Kidney (tissue), 22 donors: ENCODE measurements at places on chromosomes 2 and 18. TPM values are rescaled to one million over a fixed set of nuclear protein-coding genes. Genes with fewer than 3 reads are reported as not detected.

GRCh38 chr2:10778724-10779115, 33.9 kb downstream of the PDIA6 start:
- DNase-seq = no peak

Gene RNU2-63P
- not detected for polyA plus RNA-seq

GRCh38 chr18:66428795-66429194, 175.1 kb downstream of the CDH19 start:
- DNase-seq = no peak

- DNase-seq = no peak
These were observed at the start of gene LYG2 for GRCh38 chr2:99255491-99256318. LYG2 (minus strand) TSS chr2:99255666; CDS start chr2:99254260, 1,406 bp downstream.

DNA sequence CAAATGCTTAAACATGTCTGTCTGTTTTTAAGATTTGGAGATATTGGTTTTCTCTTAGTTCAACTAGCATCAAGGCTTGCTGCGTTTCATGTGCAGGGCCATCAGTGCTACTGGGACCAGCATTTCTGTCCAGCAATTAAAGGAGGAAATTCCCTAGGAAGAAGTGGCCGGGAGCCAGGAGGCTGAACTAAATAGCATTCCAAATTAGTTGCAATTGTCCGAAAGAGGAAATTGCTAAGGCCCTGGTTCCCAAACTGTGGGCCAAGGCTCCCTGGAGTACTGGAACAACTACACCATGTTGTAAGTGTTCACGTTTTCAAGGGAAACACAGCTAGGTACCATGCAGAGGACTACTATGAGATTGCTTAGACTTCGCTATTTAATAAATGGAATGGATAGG, 257.9 kb downstream of the PTPRM start:
- no peak for DNase-seq

Gene UGT1A5
- polyA plus RNA-seq = not detected

DNA sequence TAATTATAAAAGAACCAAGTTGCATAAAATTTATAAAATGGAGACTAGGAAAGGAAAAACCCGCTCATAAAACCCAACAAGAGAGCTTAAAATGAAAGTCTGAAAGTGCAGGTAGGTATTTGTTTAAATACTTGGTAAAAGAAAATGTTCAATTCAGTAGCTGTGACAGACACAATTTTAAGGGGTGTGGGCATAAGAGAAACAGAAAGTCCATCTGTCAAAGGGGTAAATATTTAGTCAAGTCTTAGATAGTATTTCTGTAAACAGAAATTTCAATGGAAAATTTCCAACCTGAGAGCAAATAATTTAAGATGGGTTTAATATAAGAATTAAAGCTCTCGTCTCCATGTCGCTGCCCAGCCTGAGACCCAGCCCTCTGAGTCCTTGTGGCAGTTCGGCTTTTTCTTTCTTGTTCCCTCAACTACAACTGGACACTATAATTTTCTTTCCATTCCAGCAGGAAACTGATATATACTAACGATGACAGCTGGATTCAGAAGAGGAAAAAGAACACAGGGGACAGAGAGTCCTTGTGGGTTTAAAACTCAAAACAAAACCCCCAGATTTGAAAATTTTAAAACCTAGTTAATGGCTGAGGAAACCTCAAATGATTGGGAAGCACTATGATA, 88.0 kb upstream of the ZFP36L2 start:
- no peak for DNase-seq

GRCh38 chr2:8671802-8672201, 10.1 kb upstream of the ID2 start:
- DNase-seq = no peak

Gene LTBP1
- polyA plus RNA-seq = 9.3 TPM

Gene SAG
- polyA plus RNA-seq = not detected

- DNase-seq = no peak
These were observed 558 bp upstream of the GAREM2 start for GRCh38 chr2:26172189-26172870.

DNA sequence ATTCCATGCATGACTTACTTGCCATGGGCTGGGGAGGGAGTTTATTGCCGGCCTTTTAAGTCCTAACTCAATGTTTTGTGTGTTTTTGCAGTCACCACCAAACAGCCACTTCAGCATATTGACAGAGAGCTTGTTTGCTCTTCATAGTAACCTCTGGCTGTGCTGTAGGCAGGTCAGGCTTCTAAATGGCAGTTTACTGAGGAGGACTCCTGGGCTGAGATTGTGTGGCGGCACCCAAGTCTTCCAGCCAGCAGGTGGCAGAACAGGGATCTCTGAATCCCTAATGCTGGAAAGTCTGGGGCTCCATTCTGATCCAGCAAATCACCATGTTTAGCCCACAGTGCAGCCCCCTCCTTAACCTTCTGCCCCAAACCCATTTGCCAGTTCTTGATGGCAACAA, 121.2 kb downstream of the CAPN13 start:
- peak; percentile 53 for DNase-seq

Gene FSHR
- polyA plus RNA-seq = not detected

GRCh38 chr2:12584338-12584737, 132.4 kb upstream of the TRIB2 start:
- DNase-seq = no peak

DNA sequence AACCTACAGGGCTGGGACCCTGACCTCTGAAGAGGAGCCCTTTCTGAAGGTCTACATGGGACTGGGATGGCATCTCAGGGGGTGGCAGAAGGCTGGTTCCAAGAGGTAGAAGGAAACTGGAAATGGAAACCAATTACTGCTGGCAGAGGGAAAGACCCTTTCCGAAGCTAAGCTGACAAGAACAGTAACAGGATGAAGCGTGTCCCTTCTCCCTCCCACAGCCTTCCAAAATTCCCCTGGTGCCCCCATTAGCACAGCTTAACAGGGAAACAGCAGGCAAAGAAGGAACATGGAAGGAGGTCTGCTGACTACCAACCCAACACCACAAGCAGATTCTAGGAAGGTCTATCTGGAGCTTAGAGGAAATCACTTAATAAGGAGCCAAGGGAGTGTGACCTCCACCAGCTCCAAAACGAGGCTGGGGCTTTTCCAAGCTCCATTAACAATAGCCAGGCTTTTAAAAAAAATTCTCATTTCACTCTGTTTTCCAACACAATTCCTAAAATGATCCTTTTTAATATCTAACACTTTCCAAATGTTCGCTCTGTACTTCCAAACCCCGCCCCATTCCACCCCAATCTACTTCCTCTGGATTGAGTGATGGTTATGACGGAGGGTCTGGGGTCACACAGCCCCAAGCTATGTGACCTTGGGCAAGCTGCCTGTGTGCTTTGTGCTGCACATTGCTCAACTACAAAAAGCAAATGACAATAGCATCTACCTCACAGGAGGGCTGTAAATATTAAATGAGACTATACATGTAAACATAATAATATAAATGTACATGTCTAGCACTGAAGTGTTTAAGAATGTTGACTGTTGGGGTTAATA, 55.2 kb downstream of the STK39 start:
- DNase-seq = no peak

- DNase-seq = no peak
These were observed 13.3 kb upstream of the FAP start for GRCh38 chr2:162256591-162256991.

DNA sequence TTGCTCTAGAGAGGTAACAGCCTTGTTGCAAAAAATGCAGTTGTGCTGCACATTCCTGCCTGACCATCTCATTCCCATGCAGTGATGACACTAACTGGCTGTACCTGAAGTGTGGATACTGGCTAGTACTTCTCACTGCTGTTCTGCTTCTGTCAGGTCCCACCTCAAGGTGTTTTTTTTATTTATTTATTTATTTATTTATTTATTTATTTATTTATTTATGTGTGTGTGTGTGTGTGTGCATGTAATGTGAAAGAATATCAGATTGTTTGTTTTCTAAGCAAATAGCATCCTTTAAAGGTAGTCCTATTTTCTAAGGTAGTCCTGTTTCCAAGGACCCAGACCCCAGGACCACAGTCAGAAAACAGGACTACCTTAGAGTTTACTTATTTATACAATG, 87.2 kb upstream of the SYT4 start:
- DNase-seq = no peak
